ENCODE measurements at places on chromosomes 5 and 9.

GRCh38 chr5:140420665-140421361, 19.2 kb downstream of the ANKHD1 start:
- H3K27ac ChIP-seq, result no peak overlapping the region
- H3K36me3 ChIP-seq, result peaks cover 12% of the 10 kb centered on the region
- H3K4me1 ChIP-seq, result no peaks in the 10 kb centered on the region
- H3K27me3 ChIP-seq, result no peaks in the 10 kb centered on the region
- H3K4me3 ChIP-seq, result no peak overlapping the region

GRCh38 chr5:78547731-78548615, 100.6 kb downstream of the LHFPL2 start:
- H3K27ac ChIP-seq, result peak overlapping the region; percentile 41
- H3K4me1 ChIP-seq, result peaks cover 59% of the 10 kb centered on the region
- H3K4me3 ChIP-seq, result no peak overlapping the region
- DNase-seq, result no peak

DNA sequence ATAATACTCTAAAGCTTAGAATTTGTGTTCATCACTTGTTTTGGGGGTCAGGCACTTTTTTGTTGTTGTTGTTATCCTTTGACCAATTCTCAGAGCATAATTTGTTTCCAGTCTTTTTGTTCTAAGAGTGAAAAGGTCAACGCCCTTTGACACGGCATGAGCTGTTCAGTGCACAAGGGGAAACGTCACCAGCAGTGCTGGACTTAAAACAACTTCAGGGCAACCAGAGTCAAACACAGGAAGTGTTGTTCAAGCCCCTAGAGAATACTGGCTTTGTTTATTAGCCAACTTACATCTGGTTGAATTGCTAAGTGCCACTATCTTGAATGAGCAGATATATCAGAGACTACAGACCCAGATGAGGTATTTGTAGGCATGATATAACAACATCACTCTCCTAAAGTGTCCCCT, 368.9 kb downstream of the TMEM161B start:
- H3K27me3 ChIP-seq, result no peaks in the 10 kb centered on the region
- no peak overlapping the region for H3K27ac ChIP-seq
- no peak overlapping the region for H3K4me3 ChIP-seq
- H3K36me3 ChIP-seq, result no peaks in the 10 kb centered on the region

DNA sequence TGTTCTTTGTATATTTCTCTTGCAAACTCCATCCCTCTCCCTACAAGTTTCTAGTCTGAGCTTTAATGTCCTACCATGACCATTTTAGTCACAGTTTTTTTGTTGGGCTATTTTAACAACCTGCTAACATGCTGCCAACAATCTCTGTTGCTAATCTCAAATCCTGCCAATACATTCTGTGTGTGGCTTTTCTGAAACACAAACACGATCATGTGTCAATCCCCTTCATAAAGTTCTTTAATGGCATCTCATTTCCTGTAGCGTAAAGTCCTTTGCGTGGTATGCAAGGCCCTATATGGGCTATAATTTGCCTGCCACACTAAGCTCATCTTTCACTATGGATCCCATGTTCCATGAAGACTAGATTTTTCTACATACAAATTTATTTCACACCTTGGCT, 180.6 kb downstream of the CWC27 start:
- no peaks in the 10 kb centered on the region for H3K36me3 ChIP-seq
- H3K27ac ChIP-seq, result no peak overlapping the region
- no peak for DNase-seq
- H3K4me1 ChIP-seq, result no peaks in the 10 kb centered on the region

- H3K27ac ChIP-seq, result no peak overlapping the region
- H3K27me3 ChIP-seq, result no peaks in the 10 kb centered on the region
- H3K4me3 ChIP-seq, result no peak overlapping the region
- H3K36me3 ChIP-seq, result no peaks in the 10 kb centered on the region
These were observed 75.4 kb upstream of the MAN2A1 start for GRCh38 chr5:109614301-109614700.

DNA sequence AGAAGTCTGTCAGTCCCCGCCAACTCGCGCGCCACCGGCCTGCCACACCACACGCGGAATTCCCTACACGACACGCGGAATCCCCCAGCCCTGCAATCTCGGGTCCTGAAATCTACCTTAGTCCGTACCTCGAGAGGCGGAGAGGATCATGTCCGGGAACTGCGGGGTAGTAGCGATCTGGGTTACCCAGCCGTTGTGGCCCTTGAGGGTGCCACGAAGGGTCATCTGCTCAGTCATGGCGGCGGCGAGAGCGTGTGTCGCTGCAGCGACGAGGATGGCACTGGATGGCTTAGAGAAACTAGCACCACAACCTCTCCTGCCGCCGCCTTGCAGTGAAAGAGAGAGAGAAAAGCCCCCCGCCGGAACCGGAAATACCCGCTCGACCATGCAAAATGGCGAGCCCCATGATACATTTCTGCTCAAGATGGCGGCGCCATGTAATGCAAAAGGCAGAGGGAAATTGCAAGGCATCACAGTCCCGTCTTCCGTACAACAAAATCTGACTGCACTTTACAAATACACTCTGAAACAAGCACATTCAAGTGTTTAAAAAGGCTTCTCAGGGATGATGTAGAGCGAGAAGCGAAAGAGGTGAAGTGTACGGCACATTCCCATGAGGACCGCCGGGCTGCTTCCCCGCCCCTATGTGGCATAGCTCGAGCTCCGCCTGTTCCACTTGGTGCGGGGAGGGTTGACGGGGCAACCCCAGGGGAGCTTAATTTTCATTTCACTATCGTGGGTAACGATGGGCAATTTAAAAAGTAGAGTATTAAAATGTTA, at the start of gene RACK1:
Gene RACK1 (minus strand): TSS at position 343 of the 780 bp plus-strand sequence. CDS start 106 bp downstream, at position 237.
- peak within 1 kb of the TSS; percentile 92 for H3K27ac ChIP-seq
- DNase-seq, result peak; percentile 89
- H3K27me3 ChIP-seq, result no peaks in the 10 kb centered on the region
- peaks cover 17% of the 10 kb centered on the region for H3K36me3 ChIP-seq
- H3K4me1 ChIP-seq, result peaks cover 27% of the 10 kb centered on the region

DNA sequence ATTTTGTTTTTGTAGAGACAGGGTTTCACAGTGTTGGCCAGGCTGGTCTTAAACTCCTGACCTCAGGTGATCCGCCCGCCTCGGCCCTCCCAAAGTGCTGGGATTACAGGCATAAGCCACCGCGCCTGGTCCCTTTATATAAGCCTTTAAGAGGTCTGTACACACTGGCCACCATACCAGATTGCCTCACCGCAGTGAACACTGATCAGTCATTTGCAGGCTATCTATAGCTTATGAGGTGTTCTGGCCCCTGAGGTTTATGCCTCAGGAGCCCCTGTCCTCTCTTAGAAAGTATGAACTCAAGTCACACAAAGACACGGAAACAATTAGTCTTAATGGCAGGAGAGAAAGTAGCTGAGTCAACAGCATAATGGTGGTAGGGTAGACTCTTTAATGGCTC, 14.6 kb downstream of the HINT1 start:
- no peaks in the 10 kb centered on the region for H3K4me1 ChIP-seq
- no peaks in the 10 kb centered on the region for H3K36me3 ChIP-seq
- DNase-seq, result no peak
- no peak overlapping the region for H3K4me3 ChIP-seq
- H3K27ac ChIP-seq, result no peak overlapping the region

- peaks cover 8% of the 10 kb centered on the region for H3K36me3 ChIP-seq
- H3K27me3 ChIP-seq, result no peaks in the 10 kb centered on the region
- DNase-seq, result no peak
- peaks cover 14% of the 10 kb centered on the region for H3K4me1 ChIP-seq
These were observed 1.8 kb downstream of the PTGES2 start for GRCh38 chr9:128125580-128126354.
